ENCODE measurements at places on chromosomes 6 and 20.

DNA sequence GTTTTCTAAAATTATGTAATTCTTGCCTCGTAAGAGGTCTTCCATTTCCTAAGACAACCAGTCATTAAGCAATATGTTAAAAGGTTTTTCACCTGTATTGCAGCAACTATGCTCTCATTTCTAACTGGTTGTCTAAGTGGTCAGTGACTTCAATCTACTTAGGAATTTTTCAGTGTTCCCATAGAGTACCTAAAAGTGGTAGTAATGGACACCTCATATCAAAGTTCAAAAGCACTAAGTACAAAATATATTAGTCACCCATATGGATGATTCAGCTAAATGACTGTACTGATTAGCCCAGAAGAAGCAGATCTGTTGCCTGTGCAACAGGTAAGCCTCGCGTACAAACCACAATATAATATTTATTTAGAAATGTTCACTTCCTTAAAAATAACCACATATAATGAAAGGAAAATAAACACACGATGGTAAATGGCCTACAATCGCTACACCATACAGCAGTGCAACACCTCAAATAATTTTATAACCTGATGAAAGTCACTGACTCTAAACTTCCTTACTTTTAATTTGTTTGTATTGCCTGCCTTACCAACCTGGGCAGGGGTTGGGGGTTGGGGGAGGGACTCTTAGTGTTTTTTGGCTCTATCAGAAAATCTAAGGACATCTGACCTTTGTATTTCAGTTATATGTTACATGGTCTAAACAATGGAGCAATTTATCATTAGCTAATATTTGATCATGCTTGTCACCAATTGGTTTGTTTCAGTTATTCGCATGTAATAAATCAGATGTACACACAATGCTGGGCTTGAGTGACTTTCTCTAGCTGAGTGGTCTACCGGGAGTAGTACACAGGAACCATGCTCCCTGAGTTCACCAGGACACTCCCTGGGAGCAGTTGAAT, 105.9 kb downstream of the HIVEP2 start:
- no peak for DNase-seq

DNA sequence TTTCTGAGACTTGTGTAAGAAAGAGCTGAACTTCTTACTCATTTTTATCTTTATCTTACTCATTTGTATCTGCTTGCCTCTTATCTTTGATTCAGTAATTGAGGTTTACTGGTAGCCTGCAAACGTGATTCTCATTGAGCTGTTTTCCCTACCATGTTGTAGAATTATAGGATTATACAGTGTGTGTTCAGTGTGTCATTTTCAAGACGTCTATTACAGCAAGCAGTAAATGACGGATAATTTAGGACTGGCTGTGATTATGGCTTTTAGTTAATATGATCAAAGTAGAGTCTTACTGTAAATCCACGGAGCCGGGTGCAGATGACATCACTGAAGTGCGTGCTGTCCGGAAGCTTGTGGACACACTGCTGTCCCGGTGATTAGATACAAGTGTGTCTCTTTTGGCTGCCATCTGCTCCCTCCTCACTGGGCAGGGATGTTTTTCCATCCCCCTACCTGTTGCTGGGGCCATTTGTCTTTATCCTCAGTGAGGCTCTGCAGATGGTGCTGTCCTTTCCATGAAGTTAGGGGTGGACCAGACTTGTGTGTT, 6.0 kb downstream of the NELFCD start:
- no peak for DNase-seq

DNA sequence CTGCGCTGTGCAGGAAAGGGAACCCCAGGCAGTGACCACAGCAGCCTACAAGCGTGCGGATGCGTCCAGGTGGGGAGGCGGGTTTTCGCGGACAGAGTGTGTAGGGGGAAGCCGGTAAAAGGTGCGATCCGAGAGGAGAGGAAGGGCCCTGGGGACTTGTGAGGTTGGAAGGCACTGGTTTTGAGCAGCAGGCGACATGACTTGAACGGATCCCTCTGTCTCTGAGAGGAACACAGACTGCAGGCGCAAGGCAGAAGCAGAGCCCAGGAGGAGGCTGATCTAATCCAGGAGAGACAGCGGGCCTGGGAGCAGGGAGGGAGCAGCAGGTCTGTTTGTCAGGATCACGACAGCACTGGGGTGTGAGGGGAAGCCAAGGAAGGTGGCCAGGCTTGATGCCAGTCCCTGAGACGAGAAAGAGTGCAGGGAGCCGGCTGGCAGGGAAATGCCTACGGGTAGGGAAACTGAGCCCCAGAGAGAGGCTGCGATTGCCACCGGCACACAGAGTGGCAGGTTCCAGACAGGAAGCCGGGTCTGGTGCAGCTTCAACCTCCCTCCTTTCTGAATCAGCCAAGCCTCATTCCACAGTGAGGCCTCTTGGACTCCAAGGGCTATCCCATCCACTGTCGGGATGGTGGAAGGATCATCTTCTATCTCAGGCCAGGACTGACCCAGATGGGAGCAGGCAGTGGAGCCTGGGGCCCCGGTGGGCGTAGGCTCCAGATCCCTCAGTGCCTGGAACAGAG, 57.1 kb downstream of the HNF4A start:
- DNase-seq, result no peak

DNA sequence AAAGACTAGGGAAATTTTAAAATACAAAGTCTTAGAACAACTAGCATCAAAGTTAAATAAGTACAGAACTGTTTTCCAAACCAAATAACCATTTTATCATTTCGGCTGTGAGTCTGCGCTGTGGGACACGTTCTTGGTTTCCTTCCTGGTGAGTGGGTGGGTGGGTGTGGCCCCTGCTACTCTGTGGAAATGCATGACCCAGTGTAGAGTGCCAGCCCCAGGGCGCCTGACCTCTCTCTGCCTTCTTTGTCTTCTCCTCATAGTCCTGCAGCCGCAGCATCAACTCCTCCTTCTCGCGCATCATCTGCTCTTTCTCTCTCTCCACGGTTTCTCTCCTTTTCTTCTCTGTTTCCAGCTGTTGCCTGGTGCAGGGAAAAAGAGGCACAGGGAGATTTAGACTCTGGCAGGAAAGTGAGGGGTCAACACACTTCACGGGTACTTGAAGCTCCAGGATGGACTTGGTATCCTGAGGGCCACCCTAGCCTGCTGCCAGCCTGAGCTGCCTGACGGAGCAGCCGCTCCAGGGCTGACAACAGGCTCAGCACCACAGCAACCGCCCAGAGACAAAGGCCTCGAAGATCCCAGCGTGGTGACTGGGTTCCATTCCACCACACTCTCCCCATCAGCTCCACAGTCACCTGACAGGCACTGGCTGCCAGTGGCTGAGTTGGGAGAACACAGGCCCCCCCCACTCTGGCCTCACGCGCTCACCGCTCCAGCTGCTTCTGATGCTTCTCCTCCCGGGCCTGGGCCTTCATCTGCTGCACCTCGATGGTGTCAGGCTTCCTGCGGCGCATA, 48.4 kb downstream of the EZR start:
- DNase-seq, result no peak

DNA sequence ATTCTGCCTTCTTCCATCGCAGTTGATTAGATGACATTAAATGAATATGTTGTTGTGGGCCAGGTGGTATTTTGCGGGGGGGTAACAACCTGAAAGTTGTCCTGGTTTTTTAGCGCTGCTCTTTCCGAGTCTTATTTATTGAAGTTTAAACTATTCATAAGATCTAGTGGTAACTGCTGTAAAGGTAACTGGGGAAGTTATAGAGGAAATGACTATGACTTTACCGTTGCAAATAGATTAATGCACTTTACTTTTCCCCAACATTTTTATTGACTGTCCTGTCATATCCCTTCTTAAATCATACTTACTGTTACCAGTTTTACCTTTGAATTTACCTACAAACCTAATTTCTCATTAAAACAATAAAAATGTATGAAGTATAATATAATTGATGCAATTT, 173.4 kb downstream of the ARID1B start:
- DNase-seq, result no peak

DNA sequence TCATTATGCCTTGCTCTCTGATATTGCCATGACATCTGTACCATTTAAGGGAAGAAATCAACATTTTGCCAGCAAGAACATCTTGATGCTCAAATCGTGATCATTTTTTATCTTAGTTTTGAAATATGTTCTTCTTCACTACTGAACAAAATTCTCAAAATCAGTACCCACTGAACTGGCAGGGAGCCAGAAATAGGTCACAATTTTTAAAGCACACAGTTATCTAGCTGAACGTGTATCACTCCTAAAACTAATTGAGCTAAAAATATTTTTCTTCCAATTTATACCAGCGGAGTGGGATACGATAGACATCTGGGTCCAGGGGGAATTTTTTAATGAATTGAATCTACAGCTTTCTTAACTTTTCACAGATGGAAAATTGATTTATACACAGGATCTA, 11.3 kb downstream of the IL17F start:
- no peak for DNase-seq
